Stimulated activated CD8-positive, alpha-beta memory T cell treated with anti-CD3 and anti-CD28 coated beads, Interleukin-15, amount 100 ng/mL, for 1 hour (primary cell): ENCODE measurements at places on chromosomes 1 and 21.

DNA sequence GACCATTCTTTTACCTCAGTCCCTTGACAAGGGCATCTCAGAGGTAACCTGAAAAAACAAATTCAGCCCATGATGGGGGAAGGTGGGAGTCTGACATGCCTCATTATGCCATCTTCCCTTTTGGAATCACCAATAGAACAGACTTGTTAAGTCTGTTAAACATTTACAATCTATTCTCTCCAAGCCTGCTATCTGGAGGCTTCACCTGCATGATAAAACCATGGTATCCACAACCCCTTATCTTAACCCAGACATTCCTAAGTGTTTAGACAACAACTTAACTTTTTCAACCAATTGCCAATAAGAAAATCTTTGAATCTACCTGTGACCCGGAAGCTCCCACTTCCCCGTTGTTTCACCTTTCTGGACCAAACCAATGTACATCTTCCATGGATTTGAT lies 233.0 kb upstream of the CACYBP start:
- no peak for DNase-seq

GRCh38 chr1:117365350-117366176 lies 1.7 kb upstream of the MAN1A2 start:
- DNase-seq = no peak

DNA sequence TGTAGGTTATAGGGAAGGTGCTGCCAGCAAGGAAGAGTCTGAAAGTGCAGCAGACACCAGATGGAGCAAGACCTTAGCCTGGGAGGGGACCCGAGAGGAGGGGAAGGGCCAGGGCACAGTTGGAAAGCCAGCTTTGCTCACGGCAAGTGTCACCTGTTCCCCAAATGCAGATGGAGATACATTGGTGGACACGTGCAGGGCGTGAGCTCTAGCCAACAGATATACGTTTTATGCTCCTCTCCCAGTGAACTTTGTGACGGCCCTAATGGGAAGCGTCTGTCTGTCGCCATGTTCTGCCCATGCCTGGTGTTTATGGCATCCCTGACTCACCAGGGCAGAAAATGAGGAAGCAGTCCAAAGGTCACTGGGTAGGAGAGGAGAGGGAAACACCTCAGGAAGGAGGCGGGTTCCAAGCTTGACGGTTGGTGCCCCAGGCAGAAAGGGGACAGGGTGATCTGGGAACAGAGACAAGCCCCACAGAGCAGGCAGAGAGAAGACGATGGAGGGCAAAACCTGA lies 7.6 kb downstream of the GPA33 start:
- no peak for DNase-seq

DNA sequence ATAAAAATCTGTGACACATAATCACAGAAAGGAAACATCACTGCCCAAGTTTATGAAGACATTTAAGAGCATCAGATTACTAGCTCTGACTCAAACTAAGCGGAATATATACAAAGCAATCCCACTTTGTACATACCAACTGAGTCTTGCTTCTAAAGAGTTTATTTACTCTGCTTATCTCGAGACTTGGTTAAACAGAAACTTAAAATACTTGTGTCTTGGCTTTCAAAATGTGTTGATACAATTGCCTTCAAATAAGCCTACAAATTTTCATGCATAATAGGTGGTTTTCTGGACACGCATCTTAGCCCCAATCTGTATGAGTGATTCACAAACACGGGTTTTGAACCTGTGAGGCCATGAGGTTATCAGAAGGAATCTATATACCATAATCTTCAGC lies 21.0 kb downstream of the CD160 start:
- no peak for DNase-seq

- no peak for DNase-seq
Measured at GRCh38 chr1:234913278-234913649, 215.4 kb downstream of the TOMM20 start.

- no peak for DNase-seq
Measured at GRCh38 chr1:175118375-175119367, 51.0 kb downstream of the TNN start.

DNA sequence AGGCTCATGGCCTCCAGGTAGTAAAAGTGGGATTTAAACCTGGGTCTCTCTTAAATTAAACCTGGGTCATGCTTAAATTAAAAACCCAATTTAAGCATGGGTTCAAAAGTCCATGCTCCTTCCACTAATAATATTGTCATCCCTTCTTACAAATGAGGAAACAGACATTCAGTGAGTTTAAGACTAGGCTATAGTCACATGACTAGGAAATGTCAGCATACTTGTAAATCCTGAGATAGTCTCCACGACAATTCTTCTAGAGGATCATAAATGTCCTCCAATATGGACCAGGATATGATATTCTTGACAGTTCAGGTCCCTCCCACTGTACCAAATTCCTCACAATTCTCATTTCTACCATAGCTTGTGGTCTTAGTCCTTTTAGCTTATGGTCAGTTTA lies 10.5 kb upstream of the IGFN1 start:
- DNase-seq = no peak

GRCh38 chr1:227805606-227806197 lies 9.8 kb upstream of the PRSS38 start:
- no peak for DNase-seq

DNA sequence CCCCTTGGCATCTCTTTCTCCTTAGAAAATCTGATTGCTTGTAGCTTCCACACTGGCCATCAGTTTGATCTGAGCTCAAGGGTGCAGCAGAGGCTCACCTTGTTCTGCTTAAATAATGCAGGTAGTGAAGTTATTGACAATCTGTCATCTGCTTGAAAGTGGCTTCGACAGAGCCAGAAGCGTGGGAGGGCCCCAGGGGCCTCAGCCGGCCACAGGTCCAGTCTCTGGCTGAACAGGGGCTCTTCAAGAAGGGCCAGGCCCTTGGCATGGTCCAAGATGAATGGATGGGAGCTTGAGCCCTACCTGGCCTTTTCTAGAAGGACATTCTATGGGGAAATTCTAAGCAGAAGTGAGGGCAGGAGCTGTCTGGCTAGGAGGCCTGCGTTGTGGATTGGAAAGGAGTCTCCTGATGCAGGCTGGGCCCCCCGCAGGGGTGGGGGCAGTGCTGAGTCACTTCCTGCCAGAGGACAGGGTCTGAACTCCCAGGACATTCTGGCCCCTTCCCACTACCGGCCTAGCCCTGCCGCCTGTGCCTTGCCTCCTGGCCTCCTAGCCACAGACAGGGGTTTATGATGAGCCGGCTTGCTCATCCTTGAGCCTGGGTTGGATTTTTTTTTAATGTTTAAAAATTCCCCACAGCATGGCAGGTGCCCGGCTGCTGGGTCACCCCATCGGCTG lies 162.3 kb upstream of the VAMP3 start:
- no peak for DNase-seq

GRCh38 chr1:154764181-154764580 lies 105.9 kb downstream of the KCNN3 start:
- DNase-seq = no peak

GRCh38 chr1:39282537-39283216 lies 78.2 kb downstream of the MACF1 start:
- no peak for DNase-seq
